Daoy (cell line): ENCODE measurements at places on chromosomes 11 and 22. TPM values are rescaled to one million over a fixed set of nuclear protein-coding genes. Genes with fewer than 3 reads are reported as not detected.

DNA sequence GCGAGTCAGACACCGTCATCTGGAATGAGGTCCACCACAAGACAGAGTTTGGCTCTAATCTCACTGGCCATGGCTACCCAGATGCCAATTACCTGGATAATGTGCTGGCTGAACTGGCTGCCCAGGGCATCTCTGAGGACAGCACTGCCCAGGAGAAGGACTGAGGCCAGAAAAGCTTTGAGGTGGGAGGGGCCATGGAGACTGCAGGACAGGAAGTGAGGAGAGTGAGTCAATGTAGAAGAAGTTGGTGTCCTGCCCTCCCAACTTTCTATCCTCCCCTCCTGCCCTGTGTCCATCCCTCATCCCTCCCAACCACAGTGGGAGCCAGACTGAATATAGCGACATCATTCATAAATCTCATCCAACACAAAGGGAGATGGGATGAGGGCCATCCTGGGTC is 8.0 kb downstream of the MPEG1 start:
- DNase-seq, result no peak

GRCh38 chr22:22031183-22031945 is 48.8 kb upstream of the TOP3B start:
- DNase-seq, result no peak

- DNase-seq, result no peak
Measured at GRCh38 chr22:36213586-36213985, 12.0 kb upstream of the APOL4 start.

GRCh38 chr11:125494561-125494960 is 1.5 kb downstream of the FEZ1 start:
- no peak for DNase-seq

DNA sequence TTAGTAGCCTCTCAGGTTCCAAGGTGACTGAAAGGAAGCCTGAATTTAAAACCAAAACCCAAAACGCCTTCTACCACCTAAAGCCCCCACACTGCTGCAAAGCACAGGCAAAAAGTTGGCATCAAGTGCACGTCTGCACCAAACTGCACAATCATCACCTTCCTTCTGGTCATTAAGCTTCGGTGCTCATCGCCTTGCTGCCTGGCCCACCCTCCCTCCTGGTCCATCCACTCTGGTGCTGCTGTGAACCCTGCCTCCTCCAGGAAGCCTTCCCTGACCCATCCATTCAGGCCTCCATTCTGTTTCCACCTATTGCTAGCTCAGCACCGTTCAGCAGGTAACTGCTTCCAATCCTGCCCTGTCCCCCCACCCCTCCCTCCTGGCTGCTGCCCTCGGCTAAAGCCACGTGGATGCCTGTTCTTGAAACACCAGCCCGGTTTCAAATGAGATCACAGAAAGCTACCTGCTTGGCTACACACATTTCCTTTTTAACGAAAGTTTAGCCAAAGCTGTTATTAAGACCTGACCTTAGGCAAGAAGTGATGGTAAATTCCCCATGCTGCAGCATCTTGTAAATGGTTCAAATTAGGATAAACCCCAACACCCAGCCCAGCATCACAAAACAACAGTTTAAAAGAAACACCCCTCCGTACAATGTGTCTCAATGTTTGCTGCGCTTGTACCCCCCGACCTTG is 53.8 kb upstream of the CD5 start:
- no peak for DNase-seq

Gene PANX2
- total RNA-seq, result 0.48 and 1.5 TPM in 2 replicates

Gene INPP5J
- total RNA-seq, result 0.80 and 1.3 TPM in 2 replicates

DNA sequence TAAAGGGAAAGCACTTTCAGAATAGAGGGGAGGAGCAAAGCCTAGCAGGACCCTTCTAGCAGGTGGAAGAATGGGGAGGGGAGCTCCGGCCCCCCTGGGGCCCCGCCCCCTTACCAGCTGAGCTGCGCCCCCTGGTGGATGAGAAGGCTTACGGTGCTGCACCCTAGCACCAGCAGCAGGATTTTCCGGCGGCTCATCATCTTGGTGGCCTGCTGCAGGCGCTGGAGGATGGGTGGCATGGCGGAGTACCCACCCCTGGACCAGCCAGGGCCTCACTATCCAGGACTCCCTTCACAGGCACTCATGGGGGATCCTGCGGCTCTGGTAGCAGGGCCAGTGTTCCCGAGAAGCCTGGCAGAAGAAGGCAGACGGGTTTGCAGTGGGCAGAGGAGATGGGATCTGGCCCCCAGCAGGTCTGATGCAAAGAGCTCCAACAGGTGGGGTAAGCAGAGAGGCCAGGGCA is 3.8 kb downstream of the GAL3ST3 start:
- peak; percentile 76 for DNase-seq

Gene OR51B5
- 0.11 TPM in 1 of 2 replicates, not detected in the other for total RNA-seq

DNA sequence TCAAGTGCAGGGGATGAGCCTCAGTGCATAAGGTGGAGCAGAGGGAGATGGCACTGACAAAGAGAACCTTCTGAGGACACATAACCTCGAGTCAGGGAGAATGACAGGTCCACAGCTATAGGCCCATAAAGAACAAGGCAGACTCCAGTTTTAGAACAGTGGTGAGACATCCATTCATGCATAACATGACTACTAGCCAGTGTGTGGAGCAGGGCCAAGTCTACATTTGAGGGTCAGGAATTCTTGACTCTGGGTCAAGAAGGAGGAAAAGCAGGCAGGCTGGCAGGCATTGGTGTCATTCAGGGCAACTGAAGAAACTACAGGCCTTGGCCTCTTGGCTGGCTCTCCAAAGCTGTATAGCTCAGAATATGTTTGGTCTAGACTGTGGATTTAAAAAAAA is 54.9 kb downstream of the MTNR1B start:
- DNase-seq, result no peak

DNA sequence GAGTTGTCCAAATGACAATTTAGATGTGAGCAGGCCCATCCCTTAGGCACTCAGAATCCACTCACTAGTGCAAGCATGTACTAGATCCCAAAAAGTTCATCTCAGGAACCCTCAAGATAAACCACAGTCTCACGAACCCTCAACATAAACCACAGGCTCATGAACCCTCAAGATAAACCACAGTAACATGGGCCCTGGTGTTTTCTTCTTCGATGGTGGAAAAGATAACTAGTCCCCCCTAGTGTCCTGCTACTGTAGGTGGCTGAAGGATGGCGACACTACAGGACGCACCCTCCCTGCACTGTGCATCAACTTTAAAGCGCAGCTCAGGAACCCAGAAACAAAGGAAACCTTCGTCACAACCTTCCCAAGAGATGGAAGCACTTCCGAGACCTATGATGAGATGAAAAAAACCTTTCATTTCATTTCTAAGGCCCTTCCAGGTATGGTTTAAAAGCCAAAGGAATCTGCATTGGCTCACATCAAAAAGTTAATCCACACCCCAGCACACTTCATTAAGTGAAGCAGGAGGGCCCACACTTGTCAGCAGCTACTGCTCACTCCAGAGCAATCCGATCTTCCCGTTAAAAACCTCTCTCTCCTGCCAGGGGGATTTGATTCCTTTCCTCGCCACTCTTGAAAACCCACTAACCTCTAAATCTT is 2.4 kb downstream of the LARGE1 start:
- no peak for DNase-seq

Gene SGSM1
- total RNA-seq, result 0.12 TPM in 1 of 2 replicates, not detected in the other

Gene TRIM49C
- total RNA-seq, result not detected in 2 replicates

Gene CCDC87
- total RNA-seq, result 0.27 TPM in 1 of 2 replicates, not detected in the other

DNA sequence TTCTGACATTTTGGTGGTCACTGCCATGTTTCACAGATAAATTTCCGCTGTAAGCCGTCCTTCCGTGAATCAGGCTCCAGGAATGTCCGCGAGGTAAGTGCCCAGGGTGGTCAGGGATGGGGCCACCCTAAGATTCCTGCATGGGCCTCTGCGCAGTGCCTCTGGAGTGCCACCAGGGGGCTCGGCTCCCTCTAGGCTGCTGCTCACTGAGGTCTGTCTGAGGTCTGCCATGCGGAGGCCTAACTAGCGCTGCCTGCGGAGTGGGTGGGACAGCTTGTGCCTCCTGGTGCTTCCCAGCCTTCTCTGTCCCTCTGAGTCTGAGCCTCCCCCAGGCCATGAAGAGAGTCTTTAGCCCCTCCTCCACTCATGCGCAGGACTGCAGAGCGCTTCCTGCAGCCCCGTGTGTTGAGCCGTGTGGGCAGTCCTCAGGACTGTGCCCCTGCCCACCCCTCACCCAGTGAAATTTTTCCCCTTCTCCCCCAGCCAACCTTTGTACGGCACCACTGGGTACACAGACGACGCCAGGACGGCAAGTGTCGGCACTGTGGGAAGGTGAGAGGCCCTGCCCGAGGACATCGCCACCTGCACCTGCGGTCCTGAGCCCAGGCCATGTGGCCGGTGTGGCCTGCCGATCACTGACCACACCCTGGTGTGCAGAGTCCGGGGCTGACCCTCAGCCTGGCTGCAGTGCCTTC is 11.9 kb upstream of the MDK start:
- DNase-seq, result peak; percentile 77

Gene MOGAT2
- not detected in 2 replicates for total RNA-seq

DNA sequence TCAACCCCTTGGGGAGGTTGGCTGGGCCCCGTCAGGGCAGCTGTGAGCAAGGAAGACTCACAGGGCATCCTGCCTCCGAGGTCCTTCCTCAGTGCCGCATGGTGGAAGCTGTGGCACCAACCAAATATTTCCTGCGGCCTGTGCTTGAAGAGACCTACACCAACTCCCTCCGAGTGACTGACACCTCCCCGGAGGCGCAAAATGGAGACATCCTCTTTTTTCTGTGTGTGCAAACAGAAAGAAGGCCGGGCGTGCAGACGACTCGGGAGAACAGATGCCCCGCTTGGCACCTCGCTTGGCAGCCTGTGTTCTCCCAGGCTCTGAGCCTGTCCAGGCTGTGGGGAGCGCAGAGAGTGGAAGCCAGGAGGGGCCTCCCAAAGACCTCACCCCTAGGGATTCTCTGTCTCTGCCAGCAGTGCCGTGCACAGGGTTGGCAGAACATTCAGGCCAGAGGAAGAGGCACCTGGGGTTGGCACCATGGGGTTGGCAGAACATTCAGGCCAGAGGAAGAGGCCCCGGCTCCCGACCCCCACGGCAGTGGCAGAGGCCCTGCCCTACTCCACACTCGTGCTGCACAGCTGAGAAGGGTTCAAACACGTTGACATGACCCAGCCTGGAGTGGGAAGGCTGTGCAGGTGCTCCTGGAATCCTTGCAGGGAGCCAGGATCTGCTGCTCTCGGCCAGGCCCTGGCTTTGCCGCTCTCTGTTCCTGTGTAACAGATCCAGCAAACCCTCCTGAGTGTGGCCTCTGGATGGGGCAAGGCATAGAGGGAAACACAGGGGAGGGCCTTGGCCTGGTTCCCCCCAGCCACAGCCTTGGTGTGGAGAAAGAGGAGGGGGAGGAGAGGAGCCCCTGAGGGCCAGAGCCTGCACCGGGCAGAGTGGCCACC is 805.5 kb downstream of the BRD1 start:
- DNase-seq, result no peak

- peak; percentile 82 for DNase-seq
Measured at GRCh38 chr11:45264839-45265515, 21.2 kb downstream of the SYT13 start.
